ENCODE measurements at places on chromosomes 2 and 18.
A peak's percentile ranks its signal among the peaks of the same experiment; 100 is the strongest.

- no peak for DNase-seq
Measured at GRCh38 chr2:172762574-172762973, 26.9 kb downstream of the RAPGEF4 start.

DNA sequence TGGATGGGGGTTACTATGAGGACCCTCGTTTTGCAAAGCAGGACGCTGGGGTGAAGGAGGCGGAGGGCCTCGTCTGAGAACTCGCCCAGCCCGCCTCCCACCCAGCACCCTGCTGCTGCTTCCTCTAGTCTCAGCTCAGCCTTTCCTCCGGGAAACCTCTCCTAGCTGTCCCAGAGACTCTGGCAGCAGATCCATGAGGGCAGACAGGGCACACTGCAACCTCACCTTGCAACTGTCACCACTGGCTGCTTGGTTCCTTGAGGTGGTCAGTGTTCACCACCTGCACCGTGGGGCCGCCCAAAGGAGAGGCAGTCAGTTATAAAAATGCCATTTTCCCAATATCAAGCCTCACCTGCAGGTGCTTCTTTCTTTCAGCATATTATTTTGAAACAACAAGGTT, 45.6 kb downstream of the PARD6G start:
- DNase-seq, result no peak

GRCh38 chr2:12448846-12449505, 267.8 kb upstream of the TRIB2 start:
- no peak for DNase-seq

DNA sequence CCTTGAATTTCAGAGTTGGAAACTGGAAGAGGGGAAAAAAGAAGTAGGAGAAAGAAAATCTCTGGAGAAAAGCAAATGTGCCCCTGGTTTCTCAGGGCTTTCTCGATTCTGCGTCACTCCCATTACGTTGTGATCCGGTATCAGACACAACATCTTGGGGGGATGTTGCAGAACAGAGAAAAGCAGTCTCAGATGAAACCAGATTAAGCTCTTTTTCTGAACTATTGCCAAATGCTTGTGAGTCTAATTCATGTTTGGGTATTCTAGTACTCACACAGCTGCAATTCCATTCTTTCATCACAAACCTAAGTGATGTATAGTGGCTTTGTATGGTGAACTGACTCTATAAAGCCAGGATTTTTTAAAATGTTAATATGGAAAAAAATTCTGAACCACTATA, 233.2 kb downstream of the TCF4 start:
- no peak for DNase-seq

DNA sequence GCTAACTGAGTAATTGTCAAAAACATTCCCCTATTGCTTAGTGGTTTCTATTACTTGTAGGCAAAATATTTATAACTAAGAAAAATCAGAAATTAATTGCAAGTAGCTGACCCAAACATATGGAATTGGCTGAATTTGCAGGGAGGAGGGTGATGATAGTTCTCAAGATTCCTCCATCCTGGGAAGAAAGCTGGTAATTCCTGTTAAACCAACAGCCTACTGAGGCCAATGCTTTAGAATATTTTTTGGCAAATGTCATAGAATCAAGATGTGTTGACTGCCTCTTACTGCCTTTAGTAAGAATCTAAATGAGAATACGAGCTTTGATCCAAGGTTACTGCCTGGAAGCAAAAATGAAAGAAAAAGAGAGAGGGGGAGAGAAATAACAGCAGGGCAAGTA, 120.0 kb downstream of the COL6A3 start:
- no peak for DNase-seq

DNA sequence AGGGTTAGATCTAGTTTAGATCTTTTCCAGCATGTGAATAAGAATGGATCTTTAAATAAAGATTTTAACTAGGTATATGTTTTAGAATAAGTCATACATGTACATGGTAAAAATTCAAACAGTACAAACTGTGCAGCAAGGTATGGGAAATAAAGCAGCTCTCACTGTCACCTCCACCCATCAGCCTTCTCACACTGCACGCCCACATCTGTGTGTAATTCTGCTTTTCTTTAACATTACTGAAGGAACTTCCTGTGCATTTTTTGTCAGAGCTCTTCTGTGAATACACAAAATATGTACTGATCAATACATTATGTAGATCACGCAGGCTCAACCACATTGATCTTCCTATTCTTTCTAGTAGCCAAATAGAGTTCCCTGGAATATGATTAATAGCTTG, 3.4 kb downstream of the CASP8 start:
- no peak for DNase-seq

DNA sequence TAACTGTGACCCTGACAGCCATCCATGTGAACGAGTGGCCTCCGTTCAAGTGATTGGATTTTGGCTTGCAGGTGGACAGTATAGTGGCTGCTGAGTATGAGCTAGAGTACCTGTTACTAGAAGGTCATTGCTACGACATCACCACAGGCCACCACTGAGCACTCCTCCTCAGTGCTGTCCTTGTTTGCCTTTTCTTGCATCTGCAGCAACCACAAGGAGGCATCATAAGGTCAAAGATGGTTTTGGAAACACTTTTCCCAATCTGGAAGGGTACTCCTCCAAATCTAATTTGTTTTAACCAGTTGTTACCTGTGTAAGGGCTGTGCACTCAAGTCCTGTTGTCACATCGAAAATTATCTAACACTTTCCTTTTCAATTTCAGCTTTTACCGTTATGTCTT, 81.2 kb downstream of the UGGT1 start:
- peak; percentile 16 for DNase-seq

DNA sequence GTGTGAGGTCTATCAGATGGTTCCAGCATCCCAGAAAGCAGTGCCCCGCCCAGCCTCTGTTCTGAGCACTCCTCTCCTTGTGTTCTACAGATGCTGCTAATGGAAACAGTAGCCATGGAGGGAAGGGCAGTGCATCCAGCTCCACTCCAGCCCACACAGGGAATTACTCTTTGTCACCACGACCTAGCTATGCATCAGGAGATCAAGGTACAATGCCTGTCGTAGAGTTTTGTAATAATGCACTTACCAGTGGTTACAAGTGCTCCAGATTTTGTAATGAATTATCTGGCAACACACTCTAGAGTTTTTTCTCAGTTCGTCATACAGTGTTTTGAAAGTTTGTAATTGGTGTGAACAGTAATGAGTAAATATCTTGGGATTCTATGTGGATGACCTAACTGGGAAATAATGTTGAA, 161.1 kb downstream of the ESCO1 start:
- no peak for DNase-seq

DNA sequence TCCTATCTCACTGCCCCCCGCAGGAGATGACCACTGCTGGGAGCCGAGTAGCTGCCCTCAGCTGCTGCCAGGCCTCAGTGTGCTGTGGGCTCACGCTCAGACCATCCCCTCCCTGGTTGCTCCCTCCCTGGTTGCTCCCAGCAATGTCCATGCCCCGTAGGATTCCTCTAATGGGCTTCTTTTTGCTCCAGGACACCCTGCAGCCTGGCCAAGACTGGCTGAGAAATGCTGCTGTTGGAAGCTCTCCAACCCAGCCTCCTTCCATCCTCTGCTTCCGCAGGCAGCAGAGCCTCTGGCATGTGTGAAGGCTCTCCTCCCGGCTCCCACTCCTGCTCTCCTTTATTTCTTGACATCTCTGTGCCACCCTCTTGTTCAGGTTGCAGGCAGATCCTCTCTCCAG, 48.6 kb downstream of the SOX11 start:
- DNase-seq, result no peak

DNA sequence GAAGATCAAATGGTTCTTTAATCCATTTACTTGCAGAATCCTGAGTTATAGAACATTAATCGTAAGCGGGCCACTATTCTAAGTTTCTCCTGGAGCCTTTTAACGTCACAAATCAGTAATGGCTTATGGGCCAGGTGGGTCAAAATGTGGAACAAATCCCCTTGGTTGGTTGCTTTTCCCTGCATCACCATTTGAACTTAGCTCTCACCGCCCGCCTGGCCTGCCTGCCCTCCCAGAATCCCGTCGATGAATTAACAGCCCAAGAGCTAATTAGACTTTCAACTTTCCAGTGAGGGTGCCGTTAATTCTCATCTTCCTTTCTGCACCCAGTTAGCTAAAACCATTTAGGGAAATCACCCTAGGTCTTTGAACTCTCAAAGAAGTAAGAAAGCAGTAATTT, 205.5 kb downstream of the RNF152 start:
- no peak for DNase-seq

DNA sequence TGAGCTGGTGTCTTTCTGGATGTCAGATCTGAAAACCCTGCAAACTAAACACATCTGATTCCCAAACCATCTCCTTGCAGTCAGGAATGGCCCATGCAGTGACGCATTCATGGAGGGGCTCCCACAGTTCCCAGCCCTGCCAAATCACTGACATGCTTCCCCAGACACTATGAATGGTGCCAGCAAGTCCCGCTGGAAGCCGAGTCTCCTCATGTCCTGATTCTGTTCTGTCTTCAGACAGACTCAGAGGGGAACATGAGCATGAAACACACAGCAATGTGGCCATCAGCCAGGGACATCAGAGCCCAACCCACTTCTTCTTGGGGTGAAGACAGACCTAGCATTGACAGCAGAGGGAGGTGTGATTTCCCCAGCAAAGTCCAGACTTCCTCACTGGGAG, 83.7 kb downstream of the TTC32 start:
- no peak for DNase-seq

GRCh38 chr18:78595453-78595852, 384.2 kb upstream of the SALL3 start:
- DNase-seq, result no peak

GRCh38 chr18:2903006-2903405, 56.2 kb downstream of the EMILIN2 start:
- DNase-seq, result no peak

GRCh38 chr18:50816419-50817166, 3.2 kb downstream of the MRO start:
- peak; percentile 33 for DNase-seq

- DNase-seq, result no peak
Measured at GRCh38 chr2:42850016-42850805, 57.8 kb upstream of the HAAO start.

- DNase-seq, result no peak
Measured at GRCh38 chr2:58460670-58461069, 219.5 kb upstream of the FANCL start.

- DNase-seq, result no peak
Measured at GRCh38 chr2:159165048-159165447, 121.5 kb downstream of the WDSUB1 start.

- no peak for DNase-seq
Measured at GRCh38 chr2:99691926-99692325, 202.1 kb upstream of the REV1 start.

DNA sequence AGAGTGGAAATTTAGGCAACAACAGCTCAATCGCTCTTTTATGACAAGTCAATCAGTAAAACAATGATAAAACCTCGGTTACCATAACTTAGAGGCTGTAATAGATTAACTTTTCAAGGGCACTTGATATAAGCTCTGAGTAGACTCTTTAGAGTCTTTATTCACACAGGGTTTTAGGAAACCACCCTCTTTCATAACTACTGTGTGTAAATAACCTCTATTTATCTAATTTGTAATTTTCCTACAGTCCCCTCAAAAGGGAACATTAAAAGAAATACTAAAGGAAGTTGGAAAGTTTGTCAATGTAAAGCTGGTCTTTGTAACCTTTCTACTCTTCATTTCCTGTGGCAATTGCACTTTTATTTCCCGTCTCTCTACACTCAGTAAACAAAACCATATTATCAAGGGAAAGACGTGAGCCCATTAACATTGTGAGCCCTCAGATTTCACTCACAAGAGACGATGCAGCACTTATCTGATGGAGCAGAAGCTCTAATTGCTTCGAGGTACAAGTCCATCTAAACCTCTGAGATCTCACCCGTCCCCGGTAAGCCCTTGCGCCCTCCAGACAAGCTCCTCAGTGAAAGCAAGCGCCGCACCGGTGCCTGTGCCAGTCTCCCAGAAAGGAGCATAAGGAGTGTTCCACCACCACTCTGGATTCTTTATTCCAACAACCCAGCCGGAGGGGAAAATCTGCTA, 1.1 kb upstream of the HOXD1 start:
- peak; percentile 16 for DNase-seq

DNA sequence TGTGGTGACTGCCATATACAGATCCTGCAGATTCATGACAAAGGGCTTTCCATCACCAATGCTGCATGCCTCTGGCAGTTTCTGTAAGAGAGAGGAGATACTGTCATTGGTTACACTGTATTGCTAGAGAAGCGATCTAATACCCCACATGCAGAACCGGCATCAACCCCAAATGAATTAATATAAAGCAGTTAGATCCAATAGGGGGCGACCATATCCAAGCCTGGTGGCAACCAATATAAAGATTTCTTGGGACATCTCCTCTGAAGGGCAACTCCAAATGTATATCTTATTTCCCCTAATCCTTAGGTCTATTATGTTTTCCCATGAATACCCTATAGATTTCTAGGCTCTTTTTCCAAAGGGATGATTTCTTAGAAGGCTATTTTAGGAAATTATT, 17.4 kb upstream of the IHH start:
- DNase-seq, result no peak

GRCh38 chr2:38095996-38096861, 20.3 kb upstream of the CYP1B1 start:
- peak; percentile 7 for DNase-seq

GRCh38 chr18:58552896-58553295, 76.0 kb downstream of the ALPK2 start:
- DNase-seq, result no peak

- no peak for DNase-seq
Measured at GRCh38 chr18:4256766-4257417, 198.2 kb downstream of the DLGAP1 start.

DNA sequence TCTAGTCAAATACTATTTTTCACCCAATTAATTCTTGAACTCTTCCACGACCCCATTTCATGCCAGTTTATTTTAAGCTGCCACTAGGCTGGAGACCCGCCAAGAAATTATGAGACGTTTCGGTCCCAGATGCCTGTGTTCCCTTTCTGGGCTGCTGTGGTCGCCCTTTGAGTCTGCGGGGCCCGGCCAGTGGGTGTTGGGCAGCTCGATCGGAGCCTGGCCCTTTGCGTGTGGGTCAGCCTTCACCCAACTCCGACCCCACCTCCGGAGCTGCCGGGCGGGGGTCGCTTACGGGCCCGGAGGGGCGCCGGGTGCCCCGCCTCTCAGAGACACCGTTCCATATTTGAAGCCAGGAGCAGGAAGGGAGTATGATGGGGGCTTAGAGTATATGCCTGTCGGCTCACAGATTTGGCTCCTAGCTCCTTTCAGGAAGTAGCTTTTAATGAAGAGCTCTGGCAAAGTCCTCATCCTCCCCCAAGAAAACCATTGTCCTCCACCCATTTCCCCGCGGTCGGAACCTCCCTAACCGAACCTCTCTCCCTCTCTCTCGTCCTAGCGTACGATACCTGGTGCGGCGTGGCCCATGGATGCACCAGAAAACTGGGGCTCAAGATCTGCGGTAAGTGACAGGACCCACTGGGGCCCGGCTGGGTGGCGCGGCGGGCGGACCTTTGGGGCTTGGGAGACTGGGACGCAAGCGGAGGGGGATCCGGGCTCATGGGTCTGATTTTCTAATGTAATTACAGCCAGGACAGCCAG, 5.0 kb downstream of the GAD1 start:
- DNase-seq, result no peak

GRCh38 chr2:48914477-48915089, 159.1 kb upstream of the LHCGR start:
- no peak for DNase-seq

Measured in neural progenitor cell (in vitro differentiated cells).